ENCODE measurements at places on chromosomes 3 and 15.

- no peak for DNase-seq
These were observed 58.0 kb downstream of the CHAC1 start for GRCh38 chr15:41011055-41011815.

DNA sequence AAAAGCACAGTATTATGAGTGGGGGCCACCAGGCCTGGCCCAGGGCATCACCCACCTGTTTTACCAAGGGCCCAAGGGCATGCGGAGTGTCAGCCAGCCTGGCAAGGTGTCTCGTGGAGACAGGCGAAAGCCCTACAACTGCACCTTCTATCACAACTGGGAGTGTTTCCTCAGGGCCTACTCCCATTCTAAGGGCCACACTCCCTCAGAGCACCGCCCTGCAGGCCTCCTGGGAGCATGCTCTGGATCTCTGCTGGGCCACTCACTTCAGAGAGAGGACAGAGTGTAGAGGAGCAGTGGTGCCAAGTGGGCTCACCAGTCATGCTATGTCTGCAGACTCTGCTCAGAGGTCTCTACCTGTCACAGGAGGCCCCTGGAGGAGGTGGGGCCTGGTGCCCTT lies 21.2 kb upstream of the CLK3 start:
- DNase-seq: no peak

- no peak for DNase-seq
These were observed 84.2 kb upstream of the SLC4A7 start for GRCh38 chr3:27568393-27568792.

- no peak for DNase-seq
These were observed 1.8 kb downstream of the IFT122 start for GRCh38 chr3:129441782-129442181.

- no peak for DNase-seq
These were observed 259.9 kb upstream of the NR2F2 start for GRCh38 chr15:96070636-96071035.

GRCh38 chr3:112980080-112980479 lies 5.2 kb upstream of the CD200R1 start:
- no peak for DNase-seq

- no peak for DNase-seq
These were observed 896.9 kb downstream of the DIPK2A start for GRCh38 chr3:144868506-144868905.

- DNase-seq: no peak
These were observed 4.1 kb downstream of the FBN1 start for GRCh38 chr15:48641416-48641815.

DNA sequence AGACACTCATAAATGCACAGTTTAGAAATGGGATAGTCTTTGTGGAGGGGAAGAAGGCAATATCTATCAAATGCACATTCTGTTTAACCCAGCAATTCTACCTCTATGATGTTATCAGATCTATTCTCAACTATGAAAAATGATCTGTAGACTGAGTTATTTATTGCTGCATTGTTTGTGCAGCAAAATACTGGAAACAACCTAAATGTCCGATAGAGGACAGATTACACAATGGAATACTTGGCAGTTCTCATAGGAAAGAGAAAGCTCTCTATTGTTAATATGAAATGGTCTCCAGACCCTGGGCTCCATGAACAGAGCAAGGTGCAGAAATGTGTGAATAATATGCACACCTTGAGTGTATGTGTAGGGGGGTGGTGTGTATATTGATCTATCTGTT lies 49.0 kb upstream of the SELENOK start:
- DNase-seq: no peak

DNA sequence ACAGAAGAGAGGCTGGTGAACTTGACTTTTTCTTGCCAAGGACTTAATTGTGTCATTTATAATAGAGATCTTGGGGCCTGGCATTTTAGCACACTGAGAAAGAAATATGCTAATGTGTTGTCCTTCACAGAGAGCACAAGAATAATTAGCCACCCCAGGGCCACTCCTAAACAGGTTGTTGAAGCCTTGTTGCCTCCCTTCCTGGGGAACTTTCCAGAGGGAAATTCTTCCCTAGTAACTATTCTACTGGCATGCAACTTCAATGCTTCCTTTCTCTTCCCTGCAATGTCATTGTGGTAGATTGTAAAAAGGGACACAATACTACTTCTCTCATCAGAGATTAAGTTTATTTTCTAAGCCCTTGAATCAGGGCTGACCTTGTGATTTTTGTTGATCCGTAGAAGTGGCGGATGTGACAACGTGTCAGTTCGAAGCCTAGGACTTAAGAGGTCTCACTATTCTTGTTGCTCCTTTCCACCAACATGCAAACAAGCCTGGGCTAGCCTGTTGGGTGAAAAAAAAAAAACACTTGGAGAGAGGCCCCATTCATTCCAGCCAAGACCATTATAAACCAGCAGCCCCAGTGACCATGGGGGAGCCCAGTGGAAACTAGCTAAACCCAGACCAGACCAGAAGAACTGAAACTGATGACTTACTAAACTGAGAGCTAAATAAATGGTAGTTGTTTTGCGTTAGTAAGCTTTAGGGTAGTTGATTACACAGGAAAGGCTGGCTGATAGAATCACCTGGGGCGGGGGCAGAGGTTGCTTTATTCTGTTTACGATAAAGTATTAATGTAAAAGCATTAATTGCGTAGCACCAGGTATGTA lies 287.2 kb downstream of the SHQ1 start:
- no peak for DNase-seq

GRCh38 chr15:66744610-66745279 lies 42.7 kb downstream of the SMAD6 start:
- no peak for DNase-seq

- no peak for DNase-seq
These were observed 92.6 kb downstream of the FHIT start for GRCh38 chr3:61158667-61159066.

GRCh38 chr15:34223904-34224596 lies 766 bp upstream of the EMC4 start:
- no peak for DNase-seq

DNA sequence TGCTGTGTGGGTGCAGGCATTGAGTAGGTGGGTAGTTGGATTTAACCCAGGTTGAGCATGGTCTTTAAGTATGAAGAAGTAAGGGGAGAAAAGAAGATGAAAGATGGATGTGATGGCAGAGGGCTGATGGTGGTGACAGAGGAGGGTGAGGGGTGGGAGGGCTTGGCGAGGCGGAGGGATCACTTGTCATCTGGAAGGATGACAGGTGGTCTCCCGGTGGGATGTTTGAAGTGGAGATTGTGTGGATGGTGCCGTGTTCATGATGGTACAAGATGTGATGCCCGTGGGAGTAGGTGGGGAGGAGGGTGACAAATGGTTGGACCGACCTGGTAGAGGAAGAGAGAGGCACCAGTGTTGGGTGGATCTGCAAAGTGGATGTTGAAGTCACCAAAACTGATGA lies 208.8 kb downstream of the RPLP1 start:
- DNase-seq: no peak

DNA sequence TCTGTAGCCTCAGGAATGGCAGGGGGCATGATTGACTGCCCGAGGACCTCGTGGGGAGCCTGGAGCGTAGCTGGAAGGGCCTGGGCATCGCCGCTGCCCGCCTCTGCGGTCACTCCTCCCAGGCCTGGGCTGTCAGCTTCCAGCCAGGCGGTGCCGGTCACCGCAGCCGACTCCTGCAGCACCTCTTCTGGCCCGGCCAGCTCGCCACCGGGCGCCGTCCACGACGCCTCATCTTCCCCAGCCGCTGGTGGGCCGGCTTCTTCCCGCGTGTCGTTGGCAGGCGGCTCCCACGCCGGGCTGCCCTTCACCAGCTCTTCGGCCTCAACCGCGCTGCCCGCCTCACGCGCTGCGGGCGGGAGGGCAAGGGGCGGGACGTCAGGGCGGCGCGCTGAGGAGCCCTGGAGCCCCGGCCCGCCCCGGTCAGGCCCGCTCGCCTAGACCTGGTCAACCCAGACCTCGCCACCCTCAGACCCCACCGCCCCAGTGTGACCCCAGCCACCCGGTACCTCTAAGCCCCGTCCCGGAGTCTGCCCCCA lies 1.0 kb downstream of the CSPG5 start:
- DNase-seq: no peak

DNA sequence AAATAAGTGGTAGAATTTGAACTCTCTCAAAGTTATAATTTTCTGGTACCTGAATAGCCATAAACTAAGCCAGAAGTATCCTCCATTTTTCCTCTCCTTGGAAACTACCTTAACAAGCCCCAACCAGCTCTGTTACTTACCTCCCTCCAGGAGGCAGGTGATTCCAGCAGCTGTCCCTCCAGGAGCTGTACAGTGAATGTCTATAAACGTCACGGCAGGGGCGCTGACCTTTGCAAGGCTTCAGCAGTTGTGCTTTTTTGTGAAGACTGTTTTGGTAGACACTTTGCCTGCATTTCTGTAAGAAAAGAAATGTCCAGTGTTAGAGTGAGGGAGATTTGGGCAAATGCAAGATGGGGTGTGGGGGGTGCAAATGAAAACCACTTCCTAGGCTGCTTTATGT lies 67.2 kb downstream of the LEO1 start:
- DNase-seq: no peak

DNA sequence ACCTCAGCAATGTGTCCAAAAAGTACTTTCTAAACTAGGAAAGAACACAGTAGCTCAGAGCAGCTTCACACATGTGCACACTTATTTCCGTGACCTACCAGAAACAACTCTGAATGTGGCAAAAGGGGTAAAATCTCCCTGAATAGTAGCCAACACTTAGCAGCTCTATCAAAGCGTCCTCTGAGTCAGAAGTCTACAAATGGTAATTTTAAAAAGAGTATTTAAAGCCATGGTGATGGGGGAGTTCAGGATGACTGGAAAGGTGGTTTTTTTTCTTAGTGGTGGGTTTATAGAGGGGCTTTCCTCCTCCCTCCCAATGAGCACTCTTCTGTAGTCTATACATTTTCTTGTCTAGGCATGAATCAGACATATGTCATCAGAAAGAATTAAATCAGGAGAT lies 223.8 kb upstream of the PRICKLE2 start:
- DNase-seq: no peak

DNA sequence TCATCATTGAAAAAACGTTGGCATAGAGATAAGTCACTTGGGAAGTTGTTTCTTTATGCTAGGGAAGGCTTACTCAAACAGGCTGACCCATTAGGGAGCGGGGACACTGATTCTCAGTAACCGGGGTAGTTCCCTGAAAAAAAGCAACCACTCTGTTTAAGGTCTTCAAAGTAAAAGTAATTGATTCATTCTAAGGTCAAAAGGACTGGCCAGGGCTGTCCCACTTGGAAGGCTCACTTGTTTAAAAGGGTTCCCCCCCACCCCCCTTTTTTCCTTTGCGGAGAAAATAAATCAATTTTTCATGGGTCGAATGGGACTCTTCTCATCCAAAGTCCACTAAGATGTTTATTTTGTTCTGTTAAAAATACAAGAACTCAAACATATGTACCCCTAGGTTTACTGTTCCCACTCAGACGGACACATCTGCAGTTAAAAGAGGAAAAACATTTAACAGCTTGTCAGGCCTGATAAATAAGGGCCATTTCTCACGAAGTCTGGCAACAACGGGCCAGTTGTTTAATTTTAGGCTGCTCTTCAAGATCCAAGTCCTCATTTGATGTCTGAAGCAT lies 53.0 kb downstream of the ARHGEF3 start:
- DNase-seq: no peak

DNA sequence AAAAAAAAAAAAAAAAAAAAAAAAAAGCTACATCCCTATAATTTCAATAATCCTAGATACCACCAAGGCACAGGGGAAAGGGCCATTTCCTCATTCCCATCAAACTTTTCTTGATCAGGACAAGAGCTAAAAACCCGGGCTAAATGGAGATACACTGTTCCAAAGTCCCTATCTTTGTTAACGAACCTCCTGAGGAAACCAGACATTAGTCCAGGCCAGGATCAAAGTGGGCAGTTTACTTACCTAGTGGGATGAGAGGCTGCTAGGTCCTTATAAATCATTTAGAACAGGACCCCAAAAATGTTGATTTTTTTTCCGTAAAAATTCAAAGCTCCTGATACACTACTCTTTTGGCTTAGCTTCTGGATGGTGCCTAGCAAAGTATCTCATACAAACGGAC lies 35.6 kb downstream of the UBR1 start:
- no peak for DNase-seq
